ENCODE measurements at places on chromosomes 2 and 18. TPM values are rescaled to one million over a fixed set of nuclear protein-coding genes. Genes with fewer than 3 reads are reported as not detected.

MAP2 gene
- total RNA-seq = 19.6 TPM

DNER gene
- 0.45 TPM for total RNA-seq

C2orf80 gene
- not detected for total RNA-seq

CYTIP gene
- 10.0 TPM for total RNA-seq

ADAM23 gene
- total RNA-seq = 11.1 TPM

- DNase-seq = peak; percentile 79
Observed at GRCh38 chr18:36187826-36188721, 777 bp downstream of the MOCOS start.

DNA sequence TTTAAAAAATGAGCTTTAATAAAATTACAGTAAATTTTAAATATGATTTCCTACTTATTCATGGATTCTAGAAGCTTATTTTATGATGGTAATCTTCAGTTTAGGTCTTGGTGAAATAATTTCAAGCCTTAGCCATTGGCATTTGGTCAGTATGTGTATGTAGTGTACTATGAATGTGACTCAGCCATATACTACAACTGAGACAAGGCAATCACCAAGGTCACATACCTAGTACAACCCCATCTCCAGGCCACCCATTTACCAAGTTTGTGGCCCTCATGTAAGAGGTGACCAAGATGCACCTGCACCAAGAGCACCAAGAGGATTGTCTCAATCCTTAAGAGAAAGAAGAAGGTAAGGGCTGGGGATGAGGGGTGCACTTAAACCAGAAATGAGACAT lies 54.8 kb upstream of the FRZB start:
- no peak for DNase-seq

DNA sequence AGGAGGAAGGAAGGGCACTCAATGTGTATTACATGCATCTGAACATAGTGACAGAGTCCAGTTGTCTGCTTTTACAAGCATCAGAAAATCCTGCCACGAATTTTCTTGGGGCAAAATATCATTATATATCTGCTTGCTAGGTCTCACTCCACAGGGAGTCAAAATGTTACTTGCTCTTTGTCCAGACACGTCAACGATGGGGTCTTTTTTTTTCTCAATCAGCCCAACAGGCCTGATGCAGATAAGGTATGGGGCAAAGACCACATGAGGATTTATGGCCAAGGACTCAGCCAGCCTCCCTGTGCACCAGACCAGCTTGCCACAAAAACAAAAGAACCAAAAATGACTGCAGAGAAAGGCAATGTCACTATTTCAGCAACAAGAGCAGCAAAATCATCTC lies 323.4 kb upstream of the PKDCC start:
- DNase-seq = no peak

GRCh38 chr2:70440621-70441020 lies 113.0 kb downstream of the TGFA start:
- no peak for DNase-seq

DNA sequence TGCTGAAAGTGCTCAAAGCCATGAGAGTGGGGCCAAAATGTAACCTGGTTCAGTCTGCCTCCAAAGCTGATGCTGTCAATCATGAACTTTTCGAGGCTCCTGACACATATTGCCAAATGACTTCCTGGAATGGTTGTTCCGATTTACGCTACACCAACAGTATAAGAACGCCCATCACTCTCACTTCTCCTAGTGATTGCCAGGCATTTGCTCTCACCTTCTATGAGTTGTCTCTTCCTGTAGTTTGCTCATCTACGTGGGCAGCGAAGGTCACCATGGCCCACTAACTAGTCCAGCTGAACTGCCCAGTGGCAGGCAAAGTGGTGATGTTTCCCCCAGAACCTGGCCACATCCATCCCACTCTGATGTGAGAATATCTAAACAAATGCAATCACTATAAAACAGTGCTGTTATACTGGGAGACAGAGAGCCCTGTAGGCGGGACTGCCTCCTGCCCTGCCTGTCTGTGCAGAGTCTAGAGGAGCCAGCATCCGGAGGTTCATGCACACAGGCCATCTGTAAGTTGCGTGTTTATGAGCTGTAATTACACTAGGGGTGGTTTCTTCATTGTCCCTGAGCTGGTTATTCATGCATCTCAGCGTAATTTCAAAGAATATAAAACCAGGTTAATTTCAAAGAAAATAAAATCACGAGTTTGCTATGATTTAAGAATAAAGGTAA lies 8.8 kb upstream of the CABLES1 start:
- DNase-seq = no peak

- no peak for DNase-seq
Observed at GRCh38 chr2:11746807-11747459, 501 bp downstream of the LPIN1 start.

- DNase-seq = no peak
Observed at GRCh38 chr2:226073496-226074160, 674.1 kb downstream of the NYAP2 start.

- DNase-seq = no peak
Observed at GRCh38 chr18:69157906-69158305, 242.8 kb upstream of the DOK6 start.

DNA sequence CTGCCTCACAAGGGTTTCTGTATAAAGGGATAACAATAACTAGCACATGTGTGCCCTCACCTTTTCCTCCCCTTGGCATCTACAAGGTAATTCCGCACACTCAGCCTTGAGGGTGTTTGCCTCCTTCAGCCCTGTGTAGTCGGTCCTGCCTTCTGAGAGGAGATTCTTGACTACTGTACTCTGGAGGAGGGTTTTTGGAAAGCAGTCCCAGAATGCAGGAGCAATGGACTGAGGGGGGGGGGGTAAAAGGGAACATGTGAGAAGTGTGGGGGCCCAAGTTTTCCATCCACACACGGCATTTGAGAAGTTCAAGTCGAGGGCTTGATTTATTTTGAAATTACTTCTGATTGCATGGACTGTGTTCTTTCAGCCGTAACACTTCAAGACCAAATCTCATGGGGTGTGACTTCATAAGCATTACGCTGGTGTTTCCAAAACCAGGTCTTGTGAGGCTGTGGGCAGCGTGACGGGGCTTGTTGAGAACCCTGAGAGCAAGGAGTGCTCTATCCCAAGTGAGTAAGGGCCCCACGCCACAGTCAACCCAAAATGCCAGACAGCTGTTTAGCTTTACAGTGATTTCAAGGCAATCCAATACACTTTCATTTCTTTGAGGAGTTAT lies 198.7 kb upstream of the MEIS1 start:
- DNase-seq = no peak

DNA sequence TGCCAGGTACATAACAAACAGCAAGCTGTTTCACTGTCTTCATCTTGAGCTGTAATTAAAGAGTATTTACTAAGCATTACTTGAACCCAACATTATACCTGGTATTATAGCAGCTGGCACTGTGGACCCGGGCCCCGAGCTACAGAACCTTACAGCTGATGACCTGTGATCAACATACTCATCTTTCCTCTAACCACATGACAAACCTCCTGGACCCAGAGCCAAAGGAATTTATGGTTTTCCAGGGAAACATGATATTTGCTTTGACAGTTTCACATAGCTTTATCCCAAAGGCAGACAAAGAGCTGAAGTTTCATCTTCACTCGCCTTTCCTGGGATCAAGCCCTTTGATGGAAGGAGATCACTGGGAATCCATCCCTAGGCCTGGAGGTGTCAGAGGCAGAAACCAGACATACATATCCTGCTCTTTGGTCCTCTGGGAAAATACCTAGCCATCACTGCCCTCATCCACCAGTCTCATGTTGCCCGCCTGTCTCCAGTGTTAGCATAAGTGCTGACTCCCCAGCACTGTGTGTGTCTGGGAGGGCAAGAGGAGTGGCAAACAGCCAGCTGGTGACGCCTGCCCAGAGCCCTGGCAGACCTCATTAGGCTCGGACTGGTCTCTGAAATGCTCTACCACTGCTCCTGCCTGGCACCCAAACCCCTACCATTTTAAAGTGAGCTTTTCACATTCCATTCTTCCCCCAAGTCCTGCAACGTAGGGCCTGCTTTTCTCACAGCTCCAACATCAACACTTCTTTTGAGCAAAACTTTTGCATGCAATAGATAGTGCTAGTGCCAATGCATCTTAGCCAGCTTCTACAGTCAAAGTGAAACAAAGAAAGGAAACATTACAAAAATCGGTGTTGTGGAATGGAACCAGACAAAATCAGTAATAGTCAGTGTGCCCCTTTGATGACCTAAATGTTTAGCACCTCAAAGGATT lies 138.8 kb upstream of the CTAGE1 start:
- peak; percentile 95 for DNase-seq

Measured in aorta (tissue), 5 donors.